ENCODE measurements at places on chromosomes 7 and 10.

DNA sequence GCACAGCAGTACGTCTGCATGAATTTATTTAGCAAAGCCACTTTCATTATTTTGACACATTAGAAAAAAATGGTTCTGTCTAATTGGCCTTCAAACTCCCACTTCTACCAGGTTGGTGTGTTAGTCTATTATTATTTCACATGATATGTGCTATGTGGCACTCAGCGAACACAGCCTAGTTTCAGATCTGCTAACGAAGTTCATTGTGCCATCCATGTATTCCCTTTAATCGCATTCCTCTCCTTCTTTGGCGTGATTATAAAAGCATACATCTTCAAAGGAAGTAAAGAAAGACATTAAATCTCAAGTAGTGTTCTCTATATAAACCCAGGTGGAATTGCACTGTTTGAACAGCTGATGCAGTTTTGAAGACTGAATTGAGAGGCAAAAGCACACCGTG is 96.4 kb upstream of the CACNA2D1 start:
- no peak for DNase-seq

GRCh38 chr7:111390000-111390399 is 172.3 kb downstream of the IMMP2L start:
- DNase-seq, result no peak

- DNase-seq, result no peak
Observed at GRCh38 chr10:873020-873419, 58.5 kb downstream of the LARP4B start.

GRCh38 chr7:79778786-79779770 is 325.6 kb upstream of the MAGI2 start:
- no peak for DNase-seq

GRCh38 chr7:28815369-28815927 is 142.7 kb downstream of the TRIL start:
- DNase-seq, result no peak

GRCh38 chr7:45650404-45651394 is 76.5 kb downstream of the ADCY1 start:
- no peak for DNase-seq

GRCh38 chr10:72260239-72260975 is 13.3 kb upstream of the DDIT4 start:
- peak; percentile 15 for DNase-seq

- no peak for DNase-seq
Observed at GRCh38 chr7:152162287-152162686, 136.8 kb downstream of the GALNT11 start.

- DNase-seq, result peak; percentile 94
Observed at GRCh38 chr7:157253850-157254249, 83.0 kb upstream of the DNAJB6 start.

DNA sequence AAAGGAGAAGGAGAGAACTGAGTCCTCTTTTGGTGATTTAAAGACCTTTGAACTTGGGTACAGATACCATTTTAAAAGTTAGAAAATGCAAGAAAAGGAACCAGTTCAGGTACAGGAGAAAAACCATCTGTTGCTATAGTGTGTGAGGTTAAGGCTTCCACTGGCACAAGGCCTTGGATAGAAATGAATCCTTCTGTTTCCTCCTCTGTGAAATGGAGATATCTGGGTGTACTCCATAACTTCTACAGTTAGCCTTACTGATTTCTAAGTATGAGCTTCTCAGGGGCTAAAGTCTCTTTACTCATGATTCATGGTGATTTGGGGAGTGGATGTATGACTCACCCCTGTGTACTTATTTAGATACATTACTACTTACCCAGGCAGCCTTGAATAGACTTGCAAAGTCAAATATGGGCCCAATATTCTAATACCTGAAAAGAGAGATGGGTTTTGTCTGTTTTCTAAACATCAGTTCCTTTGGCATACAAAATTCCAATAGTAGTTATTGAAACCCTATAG is 117.2 kb upstream of the ADO start:
- no peak for DNase-seq

DNA sequence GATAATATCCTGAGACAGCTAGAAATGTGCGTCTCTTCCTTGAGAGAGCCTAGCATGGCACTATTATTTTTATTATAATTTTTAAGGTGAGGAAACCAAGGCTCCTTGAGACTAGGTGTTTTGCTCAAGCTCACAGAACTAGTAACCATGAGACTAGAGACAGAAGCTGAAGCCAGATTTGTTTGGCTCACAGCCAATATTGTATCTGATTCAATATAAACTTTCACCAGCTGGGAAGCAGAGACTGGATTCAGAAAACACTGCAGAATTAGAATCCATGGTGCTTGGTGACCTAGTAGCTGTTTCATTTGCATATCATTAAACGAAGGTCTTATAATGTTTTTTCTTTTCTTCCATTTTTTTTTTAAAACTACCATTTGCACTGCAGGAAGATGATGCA is 64.4 kb downstream of the DNAJB9 start:
- peak; percentile 5 for DNase-seq

- DNase-seq, result no peak
Observed at GRCh38 chr7:55105952-55106351, 87.1 kb downstream of the EGFR start.

DNA sequence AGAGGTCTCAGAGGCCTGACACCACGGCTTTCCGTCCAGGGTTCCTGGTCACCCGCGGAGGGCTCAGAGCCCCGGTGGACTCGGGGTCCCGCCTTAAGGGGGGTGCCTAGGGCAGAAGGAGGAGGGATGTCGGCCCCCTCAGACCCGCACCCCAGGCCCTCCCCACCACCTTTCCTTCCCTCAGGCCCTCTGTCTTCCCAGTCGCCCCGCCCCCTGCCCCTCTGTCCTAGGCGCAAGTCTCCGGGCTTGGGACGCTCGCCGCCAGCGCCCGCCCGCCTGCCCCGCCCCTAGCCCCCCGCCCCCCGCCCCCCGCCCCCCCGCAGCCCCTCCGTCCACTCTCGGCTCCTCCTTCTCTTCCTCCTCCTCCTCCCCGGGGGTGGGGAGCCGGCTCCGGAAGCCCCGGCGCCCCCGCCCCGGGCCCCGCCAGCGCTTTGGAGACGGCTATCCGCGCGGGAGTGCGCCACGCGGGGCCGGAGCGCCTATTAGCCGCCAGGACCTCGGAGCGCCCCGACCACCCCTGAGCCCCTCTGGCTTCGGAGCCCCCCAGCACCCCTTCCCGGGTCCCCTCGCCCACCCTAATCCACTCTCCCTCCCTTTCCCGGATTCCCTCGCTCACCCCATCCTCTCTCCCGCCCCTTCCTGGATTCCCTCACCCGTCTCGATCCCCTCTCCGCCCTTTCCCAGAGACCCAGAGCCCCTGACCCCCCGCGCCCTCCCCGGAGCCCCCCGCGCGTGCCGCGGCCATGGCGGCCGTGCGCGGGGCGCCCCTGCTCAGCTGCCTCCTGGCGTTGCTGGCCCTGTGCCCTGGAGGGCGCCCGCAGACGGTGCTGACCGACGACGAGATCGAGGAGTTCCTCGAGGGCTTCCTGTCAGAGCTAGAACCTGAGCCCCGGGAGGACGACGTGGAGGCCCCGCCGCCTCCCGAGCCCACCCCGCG is at the start of gene AEBP1:
TSS of gene AEBP1 (plus strand) at position 423 of the 937 bp plus-strand sequence. CDS start at position 744, 321 bp downstream.
- DNase-seq, result no peak

DNA sequence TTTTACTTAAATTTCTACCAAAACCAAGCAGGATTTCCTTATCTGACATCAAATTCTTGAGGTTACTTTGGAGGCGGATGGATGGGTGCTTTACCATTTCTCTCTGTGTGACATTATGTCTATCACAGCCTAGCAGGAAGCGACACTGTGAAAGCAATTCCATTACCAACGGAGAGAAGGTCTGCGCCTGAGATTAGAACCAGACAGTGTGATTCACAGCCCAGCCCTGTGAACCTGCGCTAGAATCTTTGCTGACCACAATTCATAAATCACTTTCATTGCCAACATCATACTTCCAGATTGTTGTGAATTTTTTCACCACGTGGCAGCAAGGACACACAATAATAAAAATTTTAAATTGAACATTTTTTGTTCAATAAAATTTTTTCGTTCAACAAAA is 126.5 kb downstream of the CUBN start:
- no peak for DNase-seq

DNA sequence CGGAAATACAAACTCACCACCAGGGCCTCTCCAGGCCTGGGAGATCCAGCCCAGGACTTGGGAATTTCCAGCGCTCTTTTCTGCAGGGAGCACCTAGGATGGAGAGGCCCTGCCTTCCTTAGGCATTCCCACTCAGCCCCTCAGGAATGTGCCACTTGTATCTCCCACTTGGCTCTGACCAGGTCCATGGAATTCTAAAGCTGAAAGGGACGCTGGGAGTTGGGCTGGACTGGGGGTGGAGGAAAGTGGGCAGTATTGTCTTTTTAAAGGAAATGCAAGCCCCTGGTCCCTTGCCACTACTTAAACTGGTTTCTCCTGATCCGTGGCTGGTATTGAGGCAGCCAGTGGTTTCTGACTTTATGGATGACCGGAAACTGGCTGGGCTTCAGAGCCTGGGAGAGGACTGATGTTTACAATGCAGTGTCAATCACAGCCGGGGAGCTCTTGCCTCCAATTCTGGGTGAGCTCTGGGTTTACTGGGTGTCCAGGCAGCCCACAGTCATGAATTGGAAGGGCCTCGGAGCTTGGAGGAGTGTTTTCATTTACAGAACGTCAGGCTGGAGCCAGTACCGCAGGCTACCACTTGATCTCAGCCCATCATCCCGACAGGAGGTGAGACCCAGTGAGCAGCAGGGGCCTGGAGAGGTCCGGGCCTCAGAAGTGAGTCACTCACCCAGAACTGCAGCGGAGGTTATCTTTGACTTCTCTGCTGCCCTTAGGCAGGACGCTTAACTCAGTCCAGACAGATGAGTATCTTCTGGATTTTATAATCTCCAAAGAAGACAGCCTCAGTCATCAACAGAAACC is 27.3 kb downstream of the AGAP3 start:
- no peak for DNase-seq

DNA sequence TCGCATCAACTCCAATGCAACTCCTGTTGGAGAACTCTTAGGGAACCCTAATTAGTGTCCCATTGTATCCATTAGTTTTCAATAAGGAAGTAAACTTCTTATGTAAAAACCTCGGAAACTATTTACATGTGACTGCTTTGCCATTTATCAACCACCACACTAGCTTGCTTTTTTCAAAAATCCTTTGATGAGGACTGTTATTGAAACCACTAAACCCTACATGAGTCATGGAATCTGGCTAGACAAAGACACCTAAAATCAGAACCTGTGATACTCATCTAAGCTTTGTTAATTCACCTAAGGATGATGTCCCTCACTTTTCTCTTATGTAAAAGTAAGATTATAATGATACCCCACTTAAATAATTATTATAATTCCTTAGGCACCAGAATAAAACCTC is 414.1 kb upstream of the ETV1 start:
- no peak for DNase-seq

DNA sequence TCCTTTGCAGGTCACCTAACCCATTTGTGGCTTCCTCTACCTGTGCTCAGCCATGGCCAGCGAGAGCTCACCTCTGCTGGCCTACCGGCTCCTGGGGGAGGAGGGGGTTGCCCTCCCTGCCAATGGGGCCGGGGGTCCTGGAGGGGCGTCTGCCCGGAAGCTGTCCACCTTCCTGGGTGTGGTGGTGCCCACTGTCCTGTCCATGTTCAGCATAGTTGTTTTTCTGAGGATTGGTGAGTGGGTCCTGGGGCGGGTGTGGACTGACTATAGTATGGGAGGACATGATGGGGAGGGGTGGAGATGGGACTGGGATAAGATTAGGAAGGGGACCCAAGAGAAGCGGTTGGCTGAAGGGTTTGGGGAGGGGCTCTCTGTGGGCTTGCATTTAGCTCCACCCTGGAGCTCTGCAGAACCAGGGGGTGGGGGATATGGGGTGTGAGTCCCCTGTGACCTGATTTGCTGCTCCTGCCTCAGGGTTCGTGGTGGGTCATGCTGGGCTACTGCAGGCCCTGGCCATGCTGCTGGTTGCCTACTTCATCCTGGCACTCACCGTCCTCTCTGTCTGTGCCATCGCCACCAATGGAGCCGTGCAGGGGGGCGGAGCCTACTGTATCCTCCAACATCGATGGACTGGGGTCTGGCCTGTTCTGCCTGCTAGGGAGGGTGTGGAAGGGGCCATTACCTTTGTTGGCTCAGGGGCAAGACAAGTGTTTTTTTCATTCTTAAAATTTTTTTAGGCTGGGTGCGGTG is 1.8 kb downstream of the SLC12A9 start:
- no peak for DNase-seq

DNA sequence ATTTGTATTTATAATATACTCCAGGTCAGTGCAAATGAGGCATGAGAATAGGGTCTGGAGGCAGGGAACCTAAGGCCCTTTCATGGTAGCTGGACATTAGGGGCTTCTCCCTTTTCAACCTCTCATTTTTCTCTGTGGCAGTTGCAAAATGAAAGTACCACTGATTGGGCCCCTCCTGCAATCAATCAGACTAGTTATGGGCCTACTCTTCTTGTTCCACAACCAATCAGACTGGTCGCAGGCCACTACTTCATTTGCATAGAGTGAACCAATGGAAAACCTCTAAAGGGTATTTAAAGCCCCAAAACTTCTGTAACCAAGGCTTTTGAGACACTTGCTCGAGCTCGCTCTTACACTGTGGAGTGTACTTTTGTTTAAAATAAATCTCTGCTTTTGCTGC is 10.0 kb upstream of the PRPS1L1 start:
- DNase-seq, result no peak

DNA sequence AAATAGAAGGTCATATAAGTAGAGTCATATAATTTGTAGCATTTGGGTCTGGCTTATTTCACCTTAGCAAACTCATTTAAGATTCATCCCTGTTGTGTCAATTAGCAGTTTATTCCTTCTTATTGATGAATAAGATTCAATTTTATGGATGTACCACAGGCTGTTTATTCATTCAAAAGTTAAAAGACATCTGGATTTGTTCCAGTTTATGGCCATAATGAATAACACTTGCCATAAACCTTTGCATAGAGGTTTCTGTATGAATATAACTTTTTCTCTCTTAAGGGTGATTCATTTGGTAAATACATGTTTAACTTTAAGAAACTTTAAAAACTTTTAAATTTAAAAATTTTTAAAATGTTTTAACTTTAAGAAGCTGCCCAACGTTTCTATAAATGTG is 66.4 kb downstream of the CPED1 start:
- no peak for DNase-seq

DNA sequence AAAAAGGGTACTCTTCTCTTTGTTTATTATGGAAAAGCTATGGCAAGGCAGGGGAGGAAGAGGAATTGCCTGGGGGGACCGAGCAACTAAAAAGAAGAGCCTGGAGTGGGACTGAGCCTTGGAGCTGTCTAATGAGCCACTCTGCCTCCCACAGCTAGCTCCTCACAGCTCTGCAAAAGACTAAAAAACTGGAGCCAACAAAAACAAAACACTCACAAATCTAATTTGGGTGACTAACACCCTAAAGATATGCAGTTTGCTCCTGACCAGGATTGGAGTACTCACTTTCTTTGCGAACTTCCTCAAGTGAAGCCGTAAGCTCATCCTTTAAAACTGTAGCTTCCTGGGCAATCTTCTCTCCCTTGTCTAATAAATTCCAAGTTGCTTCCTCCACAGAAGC is 89.4 kb downstream of the CTNNA3 start:
- no peak for DNase-seq
